ENCODE measurements at places on chromosomes 2 and 18.
A peak's percentile ranks its signal among the peaks of the same experiment; 100 is the strongest.

- no peak for DNase-seq
Observed at GRCh38 chr2:219728991-219729487, 101.6 kb downstream of the SLC4A3 start.

GRCh38 chr2:216222650-216223352, 113.7 kb downstream of the XRCC5 start:
- no peak for DNase-seq

DNA sequence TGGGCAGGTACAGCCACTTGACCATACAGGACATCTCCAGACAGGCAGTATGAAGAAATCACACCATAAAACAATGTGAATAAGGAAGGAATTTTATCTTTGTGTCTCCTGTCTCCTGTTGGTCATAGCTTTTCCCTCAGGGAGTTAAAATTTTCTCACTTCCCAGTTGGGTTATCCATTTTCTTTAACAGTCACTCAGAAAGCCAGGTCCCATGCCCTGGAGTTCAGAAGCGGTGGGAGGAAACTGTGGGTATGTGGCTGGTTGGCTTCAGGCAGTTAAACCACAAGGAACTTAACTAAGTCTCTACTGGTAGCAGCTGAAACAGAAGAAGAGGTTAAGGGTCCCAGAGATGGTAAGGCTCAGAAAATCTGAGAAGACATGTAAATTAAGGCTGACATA, 6.5 kb upstream of the SMAD2 start:
- no peak for DNase-seq

DNA sequence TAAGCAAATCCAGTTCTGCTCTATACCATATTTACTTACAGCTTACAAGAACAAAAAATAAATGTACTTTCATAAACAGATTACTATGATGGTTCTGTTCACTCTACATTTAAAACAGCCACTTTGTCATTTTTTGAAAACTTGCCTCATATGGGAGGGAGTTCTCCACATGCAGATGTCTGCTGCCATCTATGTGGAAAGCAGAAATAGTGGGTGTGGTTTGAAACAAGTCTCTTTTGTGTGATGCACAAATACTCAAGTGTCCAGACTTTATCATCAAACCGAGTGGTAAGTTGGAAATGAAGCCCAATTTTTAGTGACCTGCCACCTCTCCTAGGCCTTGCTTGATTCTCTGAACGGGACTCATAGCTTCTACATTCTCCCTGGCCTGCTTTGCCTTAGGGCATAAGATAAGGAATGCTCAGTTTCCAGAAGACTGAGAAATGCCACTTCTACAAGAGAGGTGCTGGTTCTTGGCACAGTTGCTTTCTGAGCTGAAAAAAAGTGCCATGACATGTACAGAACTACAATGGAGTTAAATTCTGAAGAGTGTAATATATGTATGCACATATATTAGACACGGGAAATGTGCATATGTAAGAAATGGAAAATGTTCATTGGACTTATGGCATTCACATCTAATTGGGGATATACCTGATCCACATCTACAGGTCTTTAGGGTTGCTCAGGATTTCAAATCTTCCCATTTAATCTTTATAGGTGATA, 221.0 kb downstream of the SLC8A1 start:
- DNase-seq: no peak

GRCh38 chr18:28831476-28831875, 654.5 kb upstream of the CDH2 start:
- no peak for DNase-seq

- DNase-seq: no peak
Observed at GRCh38 chr2:74550231-74550630, 3.5 kb downstream of the LOXL3 start.

DNA sequence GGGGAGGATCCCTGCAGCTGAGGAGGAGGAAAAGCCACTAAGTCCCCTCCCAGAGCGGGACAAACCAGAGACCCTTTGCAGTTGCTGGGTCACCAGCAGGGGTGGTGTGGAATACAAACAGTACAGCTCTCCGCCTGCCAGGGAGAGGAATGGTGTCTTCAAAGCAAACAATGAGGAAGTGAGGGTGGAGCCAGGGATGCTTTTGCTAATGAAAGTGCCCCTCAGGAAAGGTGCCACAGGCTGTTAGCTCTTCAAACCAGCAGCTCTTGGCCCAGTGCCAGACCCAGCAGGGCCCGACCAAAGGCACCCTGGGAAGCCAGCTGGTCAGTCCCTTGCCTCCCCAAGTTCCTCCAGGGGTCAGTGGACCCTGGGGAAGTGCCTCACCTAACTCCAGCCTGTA, 102.8 kb downstream of the HIBCH start:
- DNase-seq: no peak

DNA sequence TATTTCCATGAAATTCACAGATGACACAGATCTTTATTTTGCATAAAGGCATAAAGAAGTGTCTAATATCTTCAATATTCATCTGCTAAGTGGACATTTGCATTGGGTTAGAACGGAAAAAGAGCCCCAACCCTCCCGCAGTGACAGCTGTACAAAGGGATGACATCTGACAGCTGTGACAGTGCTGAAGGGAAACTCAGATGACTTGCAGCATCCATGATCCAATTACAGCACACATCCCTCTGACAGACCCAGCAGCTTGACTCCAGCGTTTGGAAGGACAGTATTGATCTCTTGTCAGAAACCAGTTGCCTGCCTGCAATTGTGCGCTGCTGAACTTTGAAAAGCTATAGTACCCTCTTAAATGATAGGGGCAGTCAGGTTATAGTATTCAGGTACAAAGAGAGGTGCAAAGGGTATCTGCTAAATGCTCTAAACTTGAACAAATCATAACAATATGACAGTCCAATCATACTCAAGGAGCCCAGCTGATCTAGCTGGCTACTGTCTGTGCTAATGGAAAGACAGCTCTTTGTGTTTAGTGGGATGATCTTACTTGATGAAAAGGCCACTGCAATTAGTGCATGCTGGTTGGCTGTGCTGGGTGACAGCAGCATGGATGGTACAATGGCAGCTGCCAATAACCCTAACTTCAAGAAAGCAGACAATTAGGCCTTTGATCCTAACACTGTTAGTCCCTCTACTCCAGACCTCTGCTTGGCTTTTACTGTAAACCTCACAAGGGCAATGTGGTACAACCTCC, 599.2 kb downstream of the NR4A2 start:
- DNase-seq: no peak

DNA sequence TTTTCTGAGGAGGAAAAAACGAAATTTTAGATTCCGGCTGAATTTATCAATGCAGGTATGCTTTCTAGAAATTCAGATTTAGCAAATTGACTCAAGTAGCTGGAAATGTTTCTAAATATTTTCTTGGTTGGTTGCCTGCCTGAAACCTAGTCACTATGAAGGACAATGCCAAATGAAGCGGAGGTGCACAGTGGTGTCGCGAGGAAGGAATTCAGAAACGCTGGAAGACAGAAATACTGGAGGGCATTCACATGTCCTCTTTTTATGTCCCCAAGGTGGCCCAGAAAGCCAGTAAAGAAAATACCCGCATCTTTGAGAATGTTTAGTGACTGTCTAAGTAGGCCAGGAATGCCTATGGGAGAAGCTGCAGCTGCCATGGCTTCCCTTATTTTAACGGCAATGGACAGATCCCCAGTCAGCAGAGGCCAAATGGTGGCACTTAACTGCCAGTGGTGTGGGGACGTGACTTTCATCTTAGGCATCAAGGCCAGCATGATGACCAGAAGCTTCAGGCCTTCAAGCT, 15.8 kb upstream of the EFR3B start:
- DNase-seq: no peak

GRCh38 chr2:222709191-222709891, 37.9 kb downstream of the MOGAT1 start:
- DNase-seq: peak; percentile 92

- peak; percentile 76 for DNase-seq
Observed at GRCh38 chr2:234446404-234447076, 50.3 kb downstream of the ARL4C start.

- DNase-seq: no peak
Observed at GRCh38 chr2:4670331-4670730, 967.0 kb downstream of the DCDC2C start.

Measured in right atrium auricular region (tissue), 2 donors.